ENCODE measurements at places on chromosomes 13 and 19.

- DNase-seq, result no peak
Measured at GRCh38 chr13:79995334-79995733, 345.6 kb downstream of the SPRY2 start.

- no peak for DNase-seq
Measured at GRCh38 chr13:45537516-45537915, 72.8 kb downstream of the COG3 start.

DNA sequence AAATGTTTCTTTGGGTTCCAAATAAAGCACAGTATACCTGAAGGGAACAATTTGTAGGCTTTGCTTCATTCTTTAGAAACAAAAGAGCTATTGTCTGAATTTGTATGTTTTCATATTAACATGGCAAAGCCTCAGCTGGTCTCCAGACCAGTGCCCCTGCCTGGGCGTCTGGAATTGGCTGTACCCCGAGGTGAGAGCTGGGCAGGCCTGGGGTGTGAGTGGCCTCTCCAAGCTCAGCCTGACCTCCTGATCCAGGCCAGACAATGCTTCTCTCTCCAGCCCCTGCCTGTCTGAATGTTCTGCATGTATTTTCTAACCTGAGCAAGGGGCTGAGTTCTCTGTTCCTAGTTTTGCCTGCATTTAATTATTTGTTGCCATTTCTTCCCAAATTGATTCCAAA is 66.3 kb upstream of the MCF2L start:
- DNase-seq, result no peak

GRCh38 chr19:10320602-10321416 is 5.0 kb upstream of the FDX2 start:
- no peak for DNase-seq

- DNase-seq, result no peak
Measured at GRCh38 chr13:107329991-107330390, 762.1 kb upstream of the ARGLU1 start.

DNA sequence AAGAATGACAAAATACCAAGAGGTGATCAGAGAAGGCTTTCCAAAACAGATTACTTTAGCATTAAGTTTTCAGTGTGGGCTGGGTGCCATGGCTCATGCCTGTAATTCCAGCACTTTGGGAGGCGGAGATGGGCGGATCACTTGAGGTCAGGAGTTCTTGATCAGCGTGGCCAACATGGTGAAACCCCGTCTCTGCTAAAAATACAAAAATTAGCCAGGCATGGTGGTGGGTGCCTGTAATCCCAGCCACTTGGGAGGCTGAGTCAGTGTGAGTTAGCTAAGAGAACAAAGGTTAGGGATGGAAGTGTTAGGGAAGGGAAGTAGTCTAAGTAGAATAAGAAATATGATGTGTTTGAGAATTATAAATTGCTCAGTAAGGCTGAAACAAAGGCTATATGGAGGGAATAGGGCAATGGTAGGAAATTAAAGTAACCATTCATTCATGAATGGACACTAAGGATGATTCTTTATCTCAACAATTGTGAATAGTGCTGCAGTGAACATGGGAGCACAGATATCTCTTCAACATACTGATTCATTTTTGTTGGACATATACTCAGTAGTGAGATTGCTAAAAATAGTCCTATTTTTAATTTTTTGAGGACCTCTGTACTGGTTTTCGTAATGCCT is 3.9 kb upstream of the RCBTB2 start:
- DNase-seq, result no peak
